Neuronal stem cell (in vitro differentiated cells): ENCODE measurements at places on chromosomes 7 and 10.

DNA sequence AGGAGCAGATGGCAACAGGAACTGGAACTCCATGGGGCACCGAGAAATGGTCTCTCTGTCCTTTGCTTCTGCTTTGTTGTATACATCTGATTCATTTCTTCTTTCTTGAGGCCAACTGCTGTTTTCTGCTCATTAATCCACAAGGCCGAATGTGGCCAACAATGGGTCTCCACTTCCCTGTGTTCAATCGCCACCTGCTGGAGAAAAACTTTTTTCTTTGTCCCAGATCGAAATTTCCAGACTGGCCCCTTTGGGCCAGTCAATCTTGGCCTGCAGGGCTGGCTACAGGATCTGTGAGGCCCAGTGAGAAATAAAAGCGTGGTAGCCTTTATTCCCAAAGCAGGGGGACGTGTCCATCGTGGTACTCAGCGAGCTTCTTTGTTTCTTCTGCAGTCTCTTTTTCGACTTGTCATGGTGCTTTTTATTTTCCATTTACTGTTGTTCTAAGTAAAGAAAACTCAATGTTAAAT is 58.8 kb downstream of the PARP12 start:
- peaks cover 2% of the 10 kb centered on the region for H3K4me1 ChIP-seq
- peaks cover 1% of the 10 kb centered on the region for H3K27me3 ChIP-seq
- DNase-seq: peak; percentile 40

DNA sequence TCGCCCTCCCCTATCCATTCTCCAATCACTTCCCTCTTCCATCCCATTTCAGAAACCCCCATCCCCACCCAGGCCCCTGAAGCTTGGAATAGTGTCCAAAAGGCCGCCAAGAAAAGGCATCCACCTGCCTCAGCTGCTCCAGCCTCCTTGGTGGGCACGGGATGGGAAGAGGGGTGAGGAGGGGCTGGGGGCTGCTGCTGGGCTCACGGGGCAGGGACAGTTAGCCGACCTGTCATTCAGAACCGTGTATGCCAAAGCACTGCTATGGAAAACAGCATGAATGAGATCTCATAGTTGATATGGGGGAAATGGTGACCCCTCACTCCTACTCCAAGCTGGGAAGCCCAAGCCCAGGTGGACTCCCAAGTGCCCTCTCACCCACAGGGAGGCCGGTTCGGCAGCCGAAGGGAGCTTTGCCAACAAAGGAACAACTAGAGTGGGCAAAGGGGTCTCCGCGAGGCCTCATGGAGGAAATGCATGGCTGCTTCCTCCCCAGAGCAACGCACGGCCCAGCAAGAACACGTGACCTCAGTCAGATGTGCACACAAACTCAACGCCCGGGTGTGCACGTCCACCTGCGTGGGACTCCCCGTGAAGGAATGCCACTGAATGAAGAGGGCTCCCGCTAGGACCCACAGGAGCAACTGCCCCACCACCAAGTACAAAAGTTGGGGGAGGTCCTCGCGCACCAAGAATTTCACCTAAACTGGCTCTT is 52.5 kb downstream of the EBF3 start:
- no peak overlapping the region for H3K4me3 ChIP-seq
- H3K27me3 ChIP-seq: no peaks in the 10 kb centered on the region
- H3K27ac ChIP-seq: no peak overlapping the region
- no peak for DNase-seq
- H3K4me1 ChIP-seq: peaks cover 14% of the 10 kb centered on the region

DNA sequence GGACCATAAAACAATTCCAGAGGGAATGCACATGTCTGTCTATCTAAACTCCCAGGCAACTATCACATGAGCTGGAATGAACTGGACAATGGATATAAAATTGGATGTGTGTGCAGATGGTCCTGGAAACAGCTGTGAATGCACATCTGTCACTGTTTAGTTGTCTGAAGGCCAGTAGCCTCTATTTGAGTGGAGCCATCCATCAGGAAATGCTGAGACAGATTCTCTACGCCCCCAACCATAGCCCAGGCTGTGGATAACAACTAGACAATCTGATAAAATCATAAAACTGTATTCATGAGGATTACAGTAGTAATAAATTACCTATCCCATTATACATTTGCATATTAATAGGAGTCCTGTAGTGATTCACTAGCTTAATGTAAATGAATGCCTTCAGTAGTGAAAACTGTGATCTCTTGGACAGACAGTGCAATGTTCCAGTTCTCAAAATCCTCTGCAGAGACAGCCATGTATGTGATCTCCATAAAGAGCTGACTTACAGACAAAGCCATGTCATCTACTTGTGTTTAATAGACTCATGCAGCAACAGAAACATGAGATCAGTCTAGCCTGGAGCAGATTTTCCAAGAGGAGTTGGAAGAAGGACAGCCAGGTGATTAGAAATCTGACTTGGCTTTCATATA is 907.6 kb downstream of the KCNMA1 start:
- no peak overlapping the region for H3K27ac ChIP-seq
- H3K36me3 ChIP-seq: no peaks in the 10 kb centered on the region
- no peaks in the 10 kb centered on the region for H3K4me1 ChIP-seq
- no peak for DNase-seq

GRCh38 chr10:11866199-11866925 is 43.2 kb downstream of the PROSER2 start:
- H3K36me3 ChIP-seq: no peaks in the 10 kb centered on the region
- no peak for DNase-seq
- H3K27me3 ChIP-seq: no peaks in the 10 kb centered on the region
- no peak overlapping the region for H3K4me3 ChIP-seq
- no peak overlapping the region for H3K27ac ChIP-seq

DNA sequence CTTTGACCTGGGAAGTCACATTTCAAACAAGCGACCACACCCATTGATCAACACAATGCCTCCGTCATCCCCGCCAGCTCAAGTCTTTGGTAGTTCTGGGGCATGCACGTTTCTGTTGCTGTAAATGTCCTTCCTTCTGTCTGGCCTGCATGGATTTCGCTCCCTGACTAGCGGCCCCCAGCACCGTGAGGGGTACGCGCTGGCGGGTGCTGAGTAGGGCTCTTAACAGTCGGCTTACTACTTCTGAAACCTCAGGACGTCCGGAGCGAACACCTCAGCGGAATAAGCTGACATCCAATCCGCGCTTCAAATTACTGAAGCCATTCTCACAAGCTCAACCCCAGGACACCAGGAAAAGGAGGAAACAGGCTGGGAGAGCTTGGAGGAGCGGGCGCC is 505 bp downstream of the NUDCD3 start:
- peaks cover 5% of the 10 kb centered on the region for H3K4me1 ChIP-seq
- peak overlapping the region; percentile 97 for H3K4me3 ChIP-seq
- DNase-seq: no peak
- H3K27me3 ChIP-seq: no peaks in the 10 kb centered on the region
- peak overlapping the region; percentile 99 for H3K27ac ChIP-seq

DNA sequence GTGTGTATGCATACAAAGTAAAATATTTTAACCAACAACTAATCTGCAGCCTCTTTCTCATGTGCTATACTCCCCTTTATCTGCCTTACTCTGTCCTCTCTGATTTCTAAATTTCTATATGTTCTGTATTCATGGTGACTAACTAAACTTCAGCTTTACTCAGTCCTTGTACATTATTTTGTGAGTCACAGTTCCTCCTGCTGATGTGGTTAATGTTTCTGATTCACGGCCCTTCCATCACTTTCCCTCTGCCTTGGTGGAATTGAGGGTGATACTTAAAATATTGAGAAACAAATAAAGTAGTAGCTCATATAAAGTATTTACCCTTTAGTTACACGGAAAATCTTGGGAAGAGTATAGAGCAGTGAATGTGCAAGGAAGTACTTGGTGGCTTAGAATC is 899.1 kb upstream of the ZWINT start:
- no peaks in the 10 kb centered on the region for H3K4me1 ChIP-seq
- no peak overlapping the region for H3K27ac ChIP-seq
- H3K27me3 ChIP-seq: no peaks in the 10 kb centered on the region
- no peak for DNase-seq
- H3K4me3 ChIP-seq: no peak overlapping the region
- H3K36me3 ChIP-seq: no peaks in the 10 kb centered on the region

GRCh38 chr10:102411341-102412255 is 7.0 kb downstream of the PSD start:
- H3K27ac ChIP-seq: no peak overlapping the region
- peak overlapping the region; percentile 37 for H3K4me3 ChIP-seq
- no peak for DNase-seq
- H3K36me3 ChIP-seq: no peaks in the 10 kb centered on the region
- peaks cover 45% of the 10 kb centered on the region for H3K4me1 ChIP-seq
- H3K27me3 ChIP-seq: no peaks in the 10 kb centered on the region
